ENCODE measurements at places on chromosomes 7 and 10. TPM values are rescaled to one million over a fixed set of nuclear protein-coding genes. Genes with fewer than 3 reads are reported as not detected.

MICALL2 gene
- total RNA-seq, result 59.9 TPM

AP4M1 gene
- total RNA-seq, result 18.0 TPM

NPM3 gene
- 27.4 TPM for total RNA-seq

RINT1 gene
- 13.6 TPM for total RNA-seq

TMEM270 gene
- total RNA-seq, result not detected

SYT15 gene
- 1.4 TPM for total RNA-seq

CCL24 gene
- total RNA-seq, result 6.9 TPM

NUTM2E gene
- total RNA-seq, result not detected

SPDYE11 gene
- total RNA-seq, result not detected

TMEM229A gene
- total RNA-seq, result 0.14 TPM

SEMA3D gene
- 1.5 TPM for total RNA-seq

FAM25A gene
- total RNA-seq, result not detected

VAX1 gene
- total RNA-seq, result not detected

LEP gene
- not detected for total RNA-seq

EPHB6 gene
- total RNA-seq, result 2.6 TPM

EPDR1 gene
- total RNA-seq, result 13.6 TPM

DPYSL4 gene
- total RNA-seq, result 1.3 TPM

BTBD16 gene
- total RNA-seq, result 0.26 TPM

CALHM3 gene
- not detected for total RNA-seq

NPSR1 gene
- not detected for total RNA-seq

CRTAC1 gene
- total RNA-seq, result 0.17 TPM

TDRD1 gene
- total RNA-seq, result 1.7 TPM
